CD4-positive, alpha-beta T cell treated with Interleukin-6 at 100 ng/mL for 8 hours (primary cell): ENCODE measurements at places on chromosomes 6 and 20.

GRCh38 chr20:25173886-25174308, 21.6 kb upstream of the ENTPD6 start:
- no peak for DNase-seq

DNA sequence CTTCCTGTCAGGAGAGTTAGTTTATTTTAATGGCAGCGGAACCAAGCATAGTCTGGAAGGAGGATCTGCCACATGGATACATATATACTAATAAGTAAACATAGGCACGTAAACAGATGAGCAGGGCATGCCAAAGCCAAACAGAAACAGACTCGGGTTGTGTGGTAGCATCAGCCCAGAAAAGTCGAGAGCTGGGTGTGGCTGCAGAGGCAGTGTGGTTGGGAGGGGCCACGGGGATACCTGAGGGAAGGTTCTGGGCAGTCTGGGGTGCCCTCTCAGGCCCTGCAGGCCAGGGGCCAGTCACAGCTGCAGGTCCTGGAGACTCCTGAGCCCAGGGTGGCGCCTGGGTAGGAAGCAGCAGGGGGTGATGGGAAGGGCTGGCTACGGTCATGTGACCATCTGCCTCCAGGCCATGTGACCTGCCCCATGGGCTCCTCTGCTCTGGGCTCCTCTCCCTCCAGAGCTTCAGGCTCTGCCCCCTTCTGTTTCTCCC, 42.8 kb upstream of the MRPS10 start:
- DNase-seq = no peak

DNA sequence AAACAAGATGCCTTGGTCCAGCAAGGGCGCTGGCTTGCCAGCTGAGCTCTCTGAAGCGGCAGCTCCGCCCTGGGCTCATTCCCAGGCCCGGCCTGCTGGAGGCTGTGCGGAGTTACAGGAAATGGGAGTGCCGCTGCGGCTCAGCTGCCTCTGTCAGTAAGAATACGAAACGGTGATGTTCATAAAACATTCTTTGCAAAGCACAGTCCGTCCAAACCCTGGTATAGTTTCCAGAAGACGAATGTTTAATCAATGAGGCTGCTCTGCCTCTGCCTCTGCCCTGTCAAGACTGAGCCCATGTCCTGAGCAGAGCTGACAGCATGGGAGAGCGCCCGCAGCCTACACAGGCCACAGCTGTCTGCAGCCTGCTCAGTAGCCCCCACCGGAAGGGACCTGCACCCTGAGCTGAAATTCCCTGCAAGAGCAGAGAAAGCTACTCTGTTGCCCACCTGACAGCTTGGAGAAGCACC, 153.3 kb upstream of the SNX9 start:
- DNase-seq = no peak

DNA sequence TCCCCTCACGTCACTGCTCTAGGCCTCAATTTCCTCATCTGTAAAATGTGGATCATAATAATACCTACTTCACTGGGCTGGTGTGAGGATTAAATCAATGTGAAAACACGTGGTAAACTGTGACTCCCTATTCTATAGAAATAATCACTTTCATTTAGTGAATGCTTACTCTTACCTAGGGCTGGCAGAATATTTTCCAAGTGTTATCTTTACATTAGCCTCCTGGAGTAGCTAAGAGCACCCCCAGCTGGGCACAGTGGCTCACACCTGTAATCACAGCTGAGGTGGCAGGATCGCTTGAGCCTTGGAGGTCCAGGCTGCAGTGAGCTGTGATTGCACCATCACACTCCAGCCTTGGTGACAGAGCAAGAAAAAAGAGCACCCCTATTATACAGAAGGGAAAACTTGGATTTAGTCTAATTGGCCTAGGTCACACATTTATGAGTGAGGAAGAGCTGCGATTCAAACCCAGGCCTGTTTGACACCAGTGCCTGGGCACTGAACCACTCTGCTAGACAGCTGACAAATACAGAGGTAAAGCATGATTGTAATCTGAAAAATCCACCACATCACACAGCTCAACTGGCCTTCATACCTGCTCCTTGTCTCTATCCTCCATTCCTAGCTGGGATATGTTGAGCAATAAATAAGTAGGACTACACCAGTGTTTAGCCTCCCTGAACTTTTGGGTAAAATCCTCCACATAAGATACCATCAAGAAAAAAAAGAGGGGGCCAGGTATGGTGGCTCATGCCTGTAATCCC, 1.4 kb upstream of the SNTA1 start:
- peak; percentile 32 for DNase-seq

DNA sequence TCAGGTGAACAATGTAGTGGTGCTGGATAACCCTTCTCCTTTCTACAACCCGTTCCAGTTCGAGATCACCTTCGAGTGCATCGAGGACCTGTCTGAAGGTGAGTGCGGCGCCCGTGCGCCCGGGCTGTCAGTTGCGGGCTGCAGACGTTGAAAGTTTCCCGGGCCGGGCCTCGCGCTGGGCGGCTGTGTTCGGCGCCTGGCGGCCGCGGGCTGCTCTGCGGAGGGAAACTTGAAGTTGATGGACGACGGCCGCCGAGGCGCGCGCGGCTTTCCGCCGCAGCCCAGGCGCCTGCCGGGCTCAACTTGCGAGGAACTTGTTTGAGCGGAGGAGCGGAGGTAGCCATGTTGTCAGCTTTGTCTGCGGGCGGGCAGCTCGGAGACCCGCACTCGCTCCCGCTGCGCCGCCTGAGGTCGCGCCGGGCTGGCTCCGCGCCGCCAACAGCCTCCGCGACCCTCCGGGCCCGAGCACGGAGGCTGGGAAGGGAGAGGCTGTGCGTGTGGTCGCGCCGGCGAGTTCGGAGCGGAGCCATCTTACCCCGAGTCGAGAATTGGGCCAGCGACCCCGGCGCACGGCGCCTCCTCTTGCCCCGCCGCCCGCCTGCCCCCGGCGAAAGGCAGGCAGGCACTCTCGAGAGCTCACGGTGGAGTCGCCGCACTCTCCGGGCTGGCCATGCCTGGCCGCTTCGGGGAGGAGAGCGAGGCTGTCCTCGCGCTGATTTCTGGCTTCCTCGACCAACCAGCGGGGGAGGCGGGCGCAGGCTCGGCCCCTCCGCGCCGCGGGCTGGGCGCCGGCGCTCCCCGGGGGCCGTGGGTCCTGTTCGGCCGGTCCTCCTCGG, 691 bp downstream of the ASF1A start:
- peak; percentile 48 for DNase-seq

- no peak for DNase-seq
Measured at GRCh38 chr6:169833258-169833794, 81.9 kb downstream of the ERMARD start.

- DNase-seq = no peak
Measured at GRCh38 chr20:48819821-48820648, 7.8 kb downstream of the PREX1 start.

- no peak for DNase-seq
Measured at GRCh38 chr6:129677620-129678325, 32.2 kb downstream of the ARHGAP18 start.

DNA sequence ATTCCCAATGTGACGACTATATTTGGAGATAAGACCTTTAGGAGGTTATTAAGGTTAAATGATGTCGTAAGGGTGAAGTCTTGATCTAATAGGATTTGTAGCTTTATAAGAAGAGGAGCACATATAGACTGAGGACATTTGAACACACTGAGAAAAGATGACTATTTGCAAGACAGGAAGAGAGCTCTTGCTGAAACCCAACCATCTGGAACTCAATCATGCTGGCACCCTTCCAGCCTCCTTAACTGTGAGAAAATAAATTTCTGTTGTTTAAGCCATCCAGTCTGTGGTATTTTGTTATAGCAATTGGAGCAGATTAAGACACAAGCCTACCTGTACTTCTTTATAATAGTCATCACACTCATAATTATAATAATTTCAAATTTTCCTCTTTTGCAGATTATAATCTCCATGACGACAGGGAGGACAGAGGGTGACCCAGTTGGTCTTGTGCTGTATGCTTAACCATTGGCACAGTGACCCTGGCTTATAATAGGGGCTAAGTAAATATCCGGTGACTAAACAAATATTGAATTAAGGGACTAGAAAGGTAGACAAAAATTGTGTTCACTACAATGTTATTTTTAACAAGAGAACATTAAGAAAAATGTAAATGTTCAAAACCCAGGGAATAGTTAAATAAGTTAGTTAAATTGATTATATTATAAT, 206.4 kb upstream of the HDDC2 start:
- DNase-seq = no peak

DNA sequence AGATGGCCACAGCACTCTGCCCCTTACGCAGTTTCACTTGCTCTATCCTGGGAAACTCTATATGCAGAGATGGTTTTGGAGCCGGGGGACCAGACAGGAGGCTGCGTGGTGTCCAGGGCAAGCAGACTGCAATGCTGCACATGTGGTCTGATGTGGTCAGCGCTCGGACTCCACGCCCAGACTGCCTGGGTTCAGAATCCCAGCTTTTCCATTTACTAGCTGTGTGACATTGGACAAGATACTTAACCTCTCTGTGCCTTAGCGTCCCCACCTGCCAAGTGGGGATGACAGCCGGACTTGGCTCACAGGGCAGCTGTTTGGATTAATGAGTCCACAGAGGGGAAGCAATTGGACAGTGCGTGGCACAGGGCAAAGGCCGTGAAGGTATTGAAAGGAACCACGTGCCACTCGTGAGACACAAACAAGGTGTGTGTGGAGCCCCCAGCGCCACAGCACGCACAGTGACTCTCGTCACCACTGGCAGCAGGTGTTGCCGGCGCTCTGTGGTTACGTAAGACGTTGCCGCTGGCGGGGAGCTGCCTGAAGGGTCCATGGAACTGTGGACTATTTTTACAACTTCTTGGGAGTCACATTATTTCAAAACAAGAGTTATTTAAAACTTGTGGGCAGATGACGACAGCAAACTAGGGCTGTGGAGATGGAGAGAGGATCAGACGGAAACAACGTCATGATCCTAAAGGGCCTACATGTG, 201.4 kb downstream of the PREX1 start:
- no peak for DNase-seq

DNA sequence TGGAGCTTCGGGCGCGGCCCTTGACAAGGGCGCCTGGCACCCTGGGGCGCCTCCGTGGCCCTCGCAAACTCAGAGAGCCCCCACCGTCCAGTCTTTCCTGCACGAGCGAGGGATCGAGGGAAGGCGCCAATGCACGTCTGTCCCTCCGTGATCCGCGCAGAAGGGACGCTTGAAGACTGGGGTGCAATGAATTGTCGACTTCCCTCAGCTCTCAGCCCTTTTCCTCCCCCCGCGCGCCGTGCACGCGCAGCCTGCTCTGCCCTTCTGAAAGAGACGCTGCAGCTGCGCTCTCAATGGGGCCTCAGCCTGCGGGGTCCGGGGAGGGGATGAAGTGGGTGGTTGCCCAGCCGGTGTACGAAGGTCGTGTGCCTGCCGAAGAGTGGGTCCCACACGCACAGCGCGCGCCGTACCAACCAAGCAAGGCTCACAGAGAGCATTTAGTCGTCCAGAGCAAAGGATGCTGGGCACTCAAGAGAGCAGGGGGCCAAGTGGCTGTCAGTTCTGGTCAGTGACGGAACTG, 5.5 kb upstream of the SOX4 start:
- no peak for DNase-seq

- DNase-seq = no peak
Measured at GRCh38 chr6:161011492-161012480, 20.2 kb downstream of the MAP3K4 start.

GRCh38 chr6:91654357-91654756, 1067.5 kb upstream of the MAP3K7 start:
- DNase-seq = no peak

GRCh38 chr6:4822476-4822875, 46.3 kb downstream of the CDYL start:
- DNase-seq = no peak

GRCh38 chr6:7052443-7053011, 55.2 kb upstream of the RREB1 start:
- DNase-seq = peak; percentile 8

DNA sequence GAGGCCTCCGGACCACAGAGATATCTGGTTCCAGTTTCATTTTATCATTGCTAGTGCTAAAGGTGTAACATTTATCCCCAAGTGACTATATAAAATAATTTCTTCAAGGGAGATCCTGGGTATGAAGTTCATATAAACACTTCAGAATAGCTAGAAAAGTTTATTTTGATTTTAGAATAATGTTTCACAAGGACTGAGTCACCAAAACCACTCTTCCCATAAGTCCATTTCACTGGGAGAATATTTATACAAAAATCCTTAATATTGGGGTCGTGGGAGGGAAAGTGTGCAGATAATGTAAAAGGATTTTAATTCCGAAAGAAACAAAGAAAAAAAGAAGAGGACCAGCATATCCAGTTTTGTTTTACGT, 128.1 kb downstream of the ISM1 start:
- no peak for DNase-seq

DNA sequence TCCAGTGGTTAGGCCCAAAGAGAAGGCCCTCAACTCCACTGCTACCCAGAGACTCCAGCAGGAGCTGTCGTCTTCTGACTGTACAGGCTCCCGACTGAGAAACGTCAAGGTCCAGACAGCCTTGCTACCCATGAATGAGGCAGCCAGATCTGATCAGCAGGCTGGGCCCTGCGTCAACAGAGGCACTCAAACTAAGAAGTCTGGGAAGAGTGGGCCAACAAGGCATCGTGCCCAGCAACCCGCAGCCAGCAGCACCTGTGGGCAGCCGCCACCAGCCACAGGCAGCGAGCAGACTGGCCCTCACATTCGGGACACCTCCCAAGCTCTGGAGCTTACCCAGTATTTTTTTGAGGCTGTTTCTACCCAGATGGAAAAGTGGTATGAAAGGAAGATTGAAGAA, 8.1 kb downstream of the LYRM2 start:
- DNase-seq = no peak

- DNase-seq = no peak
Measured at GRCh38 chr20:36826554-36827244, 49.2 kb upstream of the TLDC2 start.

DNA sequence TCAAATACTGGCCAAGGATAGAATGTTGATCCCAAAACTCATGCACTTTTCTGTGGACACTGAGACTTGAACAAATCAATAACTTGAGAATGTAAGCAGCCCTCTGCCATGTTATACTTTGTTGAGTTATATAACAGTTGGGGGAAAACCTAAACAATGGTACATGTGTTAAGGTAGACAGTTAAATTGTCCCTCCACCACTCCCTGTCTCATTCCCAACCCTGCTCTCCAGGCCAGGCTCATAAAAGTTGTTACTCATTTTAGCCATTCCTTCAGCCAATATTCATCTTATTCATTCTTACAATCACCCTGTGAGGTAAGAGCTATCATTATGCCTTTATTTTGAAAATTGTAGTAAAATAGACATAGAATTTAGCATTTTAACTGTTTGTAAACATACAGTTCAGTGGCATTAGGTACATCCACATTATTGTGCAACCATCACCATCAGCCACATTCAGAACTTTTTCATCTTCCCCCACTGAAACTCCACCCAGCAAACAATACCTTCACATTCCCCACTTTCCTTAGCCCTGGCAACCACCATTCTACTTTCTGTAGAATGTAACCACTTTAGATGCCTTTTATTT, 38.2 kb upstream of the IER3 start:
- no peak for DNase-seq

DNA sequence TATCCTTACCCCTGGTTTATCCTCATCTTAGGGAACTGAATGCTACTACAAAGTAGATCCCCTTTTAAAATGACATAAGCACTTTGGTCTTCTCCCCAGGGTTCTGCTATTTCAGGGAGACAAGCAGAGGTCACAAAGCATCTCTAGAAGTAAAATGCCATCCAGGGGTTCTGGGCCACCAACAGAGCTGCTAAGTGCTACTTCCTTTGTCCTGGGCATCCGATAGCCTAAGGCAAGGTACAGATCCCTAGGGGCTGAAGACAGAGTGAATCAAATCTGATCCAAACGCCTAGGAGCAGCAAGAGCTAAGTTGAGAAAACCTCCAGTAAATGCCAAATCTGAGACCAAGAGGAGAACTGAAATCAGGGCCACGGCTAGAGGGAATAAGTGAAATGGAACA, 161.2 kb downstream of the PTPRT start:
- DNase-seq = no peak
